ENCODE measurements at places on chromosomes 6 and 20. TPM values are rescaled to one million over a fixed set of nuclear protein-coding genes. Genes with fewer than 3 reads are reported as not detected.

Gene TNFRSF6B
- total RNA-seq, result 27.8 TPM

Gene BTBD9
- 15.6 TPM for total RNA-seq

Gene SNRPB2
- 41.0 TPM for total RNA-seq

Gene STX11
- total RNA-seq, result 5.1 TPM

Gene OR2J3
- not detected for total RNA-seq

Gene PEX3
- total RNA-seq, result 20.4 TPM

Gene HLA-DQA2
- total RNA-seq, result not detected

Gene GPR6
- total RNA-seq, result not detected

Gene DXO
- 12.8 TPM for total RNA-seq

Gene LPA
- not detected for total RNA-seq

Gene CD93
- 43.7 TPM for total RNA-seq

Gene SLC25A27
- total RNA-seq, result 82.2 TPM

Gene LTA
- total RNA-seq, result not detected

Gene LKAAEAR1
- 0.81 TPM for total RNA-seq

Gene MAK
- not detected for total RNA-seq

Gene TAGAP
- total RNA-seq, result 4.3 TPM

Gene VGLL2
- not detected for total RNA-seq

Gene DOK5
- 2.0 TPM for total RNA-seq

Gene SEMG1
- not detected for total RNA-seq

Gene PRPH2
- 1.3 TPM for total RNA-seq

Gene ARHGAP40
- not detected for total RNA-seq

Gene ANKRD60
- total RNA-seq, result not detected

Gene IPCEF1
- 1.2 TPM for total RNA-seq

Gene BPI
- total RNA-seq, result 0.47 TPM

Gene BHLHE23
- total RNA-seq, result not detected

Gene SCUBE3
- total RNA-seq, result 2.6 TPM

Gene GNL1
- 41.8 TPM for total RNA-seq

Gene DSP
- total RNA-seq, result 41.7 TPM

Gene VARS2
- 16.5 TPM for total RNA-seq

Gene JPH2
- total RNA-seq, result 267 TPM
